GM12864 (cell line): ENCODE measurements at places on chromosomes 13 and 19.

DNA sequence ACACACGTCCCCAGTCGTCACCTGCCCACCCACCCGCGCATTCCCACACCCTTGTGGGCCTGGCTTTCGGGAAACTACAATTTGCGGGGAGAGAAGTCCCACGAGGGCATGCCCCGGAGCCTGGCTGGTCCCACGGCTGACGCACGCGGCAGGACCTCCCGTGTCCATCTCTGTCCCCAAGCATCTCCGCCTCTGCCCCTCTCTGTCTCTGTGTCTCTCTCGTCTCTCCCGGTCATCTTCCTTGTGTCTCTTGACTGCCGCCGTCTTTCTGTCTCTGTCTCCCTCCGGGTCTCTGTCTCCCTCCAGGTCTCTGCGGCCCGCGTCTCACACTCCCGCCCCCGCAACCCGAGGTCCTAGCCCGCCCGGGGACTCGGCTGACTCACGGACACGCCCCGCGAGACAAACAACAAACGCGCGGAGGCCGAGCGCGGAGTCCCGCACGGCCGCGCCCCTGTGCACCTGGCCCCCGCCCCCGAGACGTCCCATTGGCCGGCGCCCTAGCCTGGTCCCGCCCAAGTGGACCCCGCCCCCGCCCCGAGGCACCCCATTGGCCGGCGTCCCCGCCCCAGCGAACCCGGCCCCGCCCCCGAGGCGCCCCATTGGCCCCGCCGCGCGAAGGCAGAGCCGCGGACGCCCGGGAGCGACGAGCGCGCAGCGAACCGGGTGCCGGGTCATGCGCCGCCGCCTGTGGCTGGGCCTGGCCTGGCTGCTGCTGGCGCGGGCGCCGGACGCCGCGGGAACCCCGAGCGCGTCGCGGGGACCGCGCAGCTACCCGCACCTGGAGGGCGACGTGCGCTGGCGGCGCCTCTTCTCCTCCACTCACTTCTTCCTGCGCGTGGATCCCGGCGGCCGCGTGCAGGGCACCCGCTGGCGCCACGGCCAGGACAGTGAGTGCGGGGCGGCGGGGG is at the start of gene FGF22:
Gene FGF22, plus strand, starts transcription at position 627 of the 908 bp plus-strand sequence. Its CDS starts 47 bp downstream, at position 674.
- DNase-seq = no peak

DNA sequence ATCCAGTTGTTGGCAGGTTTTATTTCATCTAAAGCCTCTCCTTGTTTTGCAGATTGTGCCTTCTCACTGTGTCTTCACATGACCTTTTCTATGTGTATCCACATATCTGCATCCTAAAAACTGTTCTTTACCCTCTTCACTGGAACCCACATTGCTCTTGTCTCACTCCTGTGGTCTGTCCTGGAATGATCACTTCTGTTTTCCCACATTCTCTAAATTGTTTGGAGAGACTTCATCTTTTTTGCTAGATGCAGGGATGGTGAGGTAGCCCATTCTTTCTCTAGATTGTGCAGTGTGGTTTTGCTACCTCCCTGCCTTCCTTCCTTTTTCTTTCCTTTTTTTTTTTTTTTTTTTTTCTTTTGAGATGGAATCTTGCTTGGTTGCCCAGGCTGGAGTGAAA is 608.6 kb upstream of the MIR17HG start:
- DNase-seq = no peak

GRCh38 chr19:3698386-3698950 is 1.8 kb downstream of the PIP5K1C start:
- DNase-seq = no peak

- DNase-seq = no peak
Measured at GRCh38 chr19:45528149-45528743, 21.0 kb downstream of the VASP start.

- no peak for DNase-seq
Measured at GRCh38 chr19:34067861-34068271, 104.4 kb upstream of the LSM14A start.

DNA sequence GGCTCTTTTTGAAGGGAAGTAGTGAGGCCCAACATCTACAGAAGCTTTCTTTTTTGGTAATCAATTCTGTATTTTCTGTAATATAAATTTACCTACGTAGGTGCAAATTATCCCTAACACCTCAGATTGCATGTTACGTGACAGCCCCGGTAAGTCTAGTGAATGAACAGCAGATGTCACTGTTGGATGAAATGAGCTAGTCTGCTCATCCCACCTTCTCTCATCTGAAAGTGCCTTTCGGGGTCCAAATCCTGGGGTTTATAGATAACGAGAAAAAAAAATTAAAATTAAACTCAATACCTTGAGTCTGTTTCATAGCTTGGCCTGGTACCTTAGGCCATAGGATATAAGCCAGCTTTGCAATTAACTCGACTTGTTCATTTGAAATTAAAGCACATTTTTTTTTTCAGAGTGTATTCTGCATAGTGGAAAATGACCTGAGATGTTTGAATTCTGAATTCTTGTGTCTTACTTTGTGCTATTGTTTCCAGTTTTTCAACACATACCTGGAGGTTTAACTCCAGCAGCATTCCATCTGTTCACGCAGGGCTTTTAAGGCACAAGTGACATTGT is 548.2 kb downstream of the GPC5 start:
- DNase-seq = no peak

GRCh38 chr13:99489028-99489427 is 12.2 kb upstream of the TM9SF2 start:
- DNase-seq = no peak

- DNase-seq = no peak
Measured at GRCh38 chr19:48511800-48512503, at the start of gene LMTK3. LMTK3 (minus strand) TSS chr19:48511835; CDS start chr19:48511576, 259 bp downstream.

DNA sequence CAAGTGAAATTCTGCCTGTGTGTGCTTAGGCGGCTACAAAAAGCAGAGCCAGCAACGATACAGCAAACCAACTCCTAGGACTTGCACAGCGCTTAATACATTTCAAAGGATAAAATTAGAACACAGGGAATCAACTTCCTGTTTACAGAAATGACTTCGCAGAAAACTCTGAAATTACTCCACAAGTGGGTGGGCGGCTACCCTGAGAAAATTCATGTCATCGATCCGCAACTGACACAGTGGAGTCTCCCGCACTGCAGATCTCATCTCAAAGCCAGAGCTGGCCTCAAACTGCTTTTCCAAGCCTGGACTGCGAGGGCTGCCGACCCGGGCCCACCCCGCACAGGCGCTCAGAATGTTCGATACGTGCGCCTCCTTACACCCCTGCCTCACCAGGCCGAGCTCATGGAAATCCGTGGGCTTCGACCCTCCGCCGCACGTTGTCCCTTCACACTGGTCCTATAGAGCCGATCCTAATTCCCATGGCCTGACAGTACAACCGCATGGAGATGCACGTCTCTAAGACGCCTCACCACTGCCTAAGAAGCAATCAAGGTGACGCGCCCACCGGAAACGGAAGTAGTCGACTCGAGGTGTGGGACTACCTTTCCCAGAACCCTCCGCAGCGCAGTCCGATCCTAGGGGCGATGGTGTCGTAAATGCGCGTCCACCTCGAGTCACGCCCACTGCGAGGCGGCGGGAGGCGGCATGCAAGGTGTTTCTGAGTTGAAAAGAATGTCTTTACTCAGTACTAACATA is at the start of gene ZNF229:
Gene ZNF229, minus strand, starts transcription at position 557 of the 759 bp plus-strand sequence. CDS start 5,625 bp downstream, outside the sequence.
- DNase-seq = peak; percentile 49

DNA sequence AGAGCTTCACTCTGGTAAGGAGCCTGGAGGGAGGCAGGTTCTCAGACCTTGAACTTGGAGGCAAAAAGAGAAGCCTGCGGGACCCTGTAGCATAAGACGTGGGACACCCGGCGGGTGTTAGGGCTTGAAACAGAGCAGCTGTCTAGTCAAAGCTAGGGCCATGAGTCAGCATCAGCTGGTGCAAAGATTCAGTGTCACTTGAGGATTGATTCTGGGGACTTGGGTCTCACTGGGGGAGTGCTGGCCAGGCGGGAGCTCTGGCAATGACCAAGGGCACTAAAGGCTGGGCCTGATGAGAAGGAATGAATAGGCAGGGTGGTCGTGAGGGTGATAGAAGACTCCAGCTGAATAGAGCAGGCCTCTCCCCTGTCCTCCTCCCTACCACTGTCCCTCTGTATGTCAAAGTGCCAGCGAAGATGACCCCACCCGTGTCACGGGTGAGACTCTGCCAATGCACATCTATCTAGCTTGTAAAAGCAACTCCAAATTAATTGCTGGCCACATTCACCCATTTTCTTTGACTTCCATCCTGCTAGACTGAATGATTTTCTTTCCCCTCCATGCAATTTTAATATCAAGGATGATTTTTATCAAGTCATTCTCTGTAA is 97.1 kb downstream of the MBNL2 start:
- DNase-seq = no peak

- DNase-seq = no peak
Measured at GRCh38 chr13:50226515-50227155, 211.4 kb downstream of the KCNRG start.

DNA sequence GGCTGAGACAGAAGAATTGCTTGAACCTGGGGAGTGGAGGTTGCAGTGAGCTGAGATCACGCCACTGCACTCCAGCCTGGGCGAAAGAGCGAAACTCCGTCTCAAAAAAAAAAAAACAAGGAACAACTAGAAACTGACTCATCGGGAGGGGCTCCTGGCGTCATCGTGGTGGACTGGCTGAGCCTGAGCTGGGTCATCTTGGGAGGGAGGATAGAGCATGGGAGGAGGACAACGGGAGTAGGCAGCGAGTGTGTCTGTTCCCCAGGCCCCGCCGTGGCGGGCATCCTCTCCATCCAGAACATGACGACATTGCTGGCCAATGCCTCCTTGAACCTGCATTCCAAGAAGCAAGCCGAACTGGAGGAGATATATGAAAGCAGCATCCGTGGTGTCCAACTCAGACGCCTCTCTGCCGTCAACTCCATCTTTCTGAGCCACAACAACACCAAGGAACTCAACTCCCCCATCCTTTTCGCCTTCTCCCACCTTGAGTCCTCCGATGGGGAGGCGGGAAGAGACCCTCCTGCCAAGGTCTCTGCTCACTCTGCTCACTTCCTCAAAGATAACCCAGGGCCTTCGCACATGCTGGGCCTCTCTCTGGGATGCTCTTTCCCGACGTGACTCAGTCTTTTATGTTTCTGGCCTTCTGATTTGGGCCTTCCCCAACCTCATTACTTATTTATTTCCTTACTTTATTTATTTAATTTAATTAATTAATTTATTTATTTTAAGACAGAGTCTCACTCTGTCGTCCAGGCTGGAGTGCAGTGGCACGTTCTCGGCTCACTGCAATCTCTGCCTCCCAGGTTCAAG is 16.6 kb downstream of the DDX39A start:
- no peak for DNase-seq

GRCh38 chr13:40231751-40232150 is 434.7 kb downstream of the FOXO1 start:
- no peak for DNase-seq

GRCh38 chr19:13117176-13117771 is 734 bp upstream of the TRMT1 start:
- no peak for DNase-seq

- DNase-seq = no peak
Measured at GRCh38 chr13:100347968-100348367, 240.6 kb downstream of the GGACT start.

DNA sequence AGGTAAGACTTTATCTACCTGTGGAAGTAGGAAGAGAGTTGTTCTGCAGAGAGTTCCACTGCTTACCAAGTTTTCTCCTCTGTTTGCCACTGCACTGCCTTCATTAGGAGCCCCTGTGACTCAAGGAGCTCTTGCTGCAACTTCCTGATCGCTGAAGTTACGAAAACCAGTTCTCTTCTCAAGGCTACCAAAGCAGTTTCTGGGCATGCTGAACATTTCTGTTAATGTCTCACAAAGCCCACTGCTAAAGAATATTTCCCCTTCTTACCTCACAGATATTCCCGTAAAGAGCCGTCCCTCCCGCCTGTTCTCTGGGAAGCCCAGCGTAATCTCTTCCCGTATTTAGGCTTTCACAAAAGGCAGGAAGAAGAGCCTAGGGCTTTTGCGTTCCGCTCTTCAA is 82.6 kb upstream of the OXGR1 start:
- no peak for DNase-seq

DNA sequence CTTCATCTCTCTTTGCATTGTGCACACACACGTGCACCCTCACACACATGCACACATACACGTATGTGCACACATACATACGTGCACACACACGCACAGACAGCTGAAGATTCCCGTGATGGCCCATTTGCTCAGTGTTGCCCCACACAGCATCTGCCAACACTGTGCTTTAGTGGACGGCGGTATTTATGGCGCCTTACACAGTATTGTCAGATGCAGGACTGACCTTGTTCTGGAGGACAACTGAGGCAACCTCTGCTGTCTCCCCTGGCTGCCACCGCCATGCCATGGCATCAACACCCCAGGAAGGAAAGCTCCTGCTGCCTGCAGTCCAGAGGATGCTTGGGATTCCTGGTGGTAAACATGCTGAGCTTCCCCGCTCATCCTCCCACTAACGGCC is 316.4 kb downstream of the TEX29 start:
- DNase-seq = no peak

GRCh38 chr13:42356184-42356575 is 84.2 kb downstream of the AKAP11 start:
- DNase-seq = no peak

- DNase-seq = no peak
Measured at GRCh38 chr13:99959540-99960230, 11.9 kb downstream of the ZIC5 start.

GRCh38 chr19:32910874-32911273 is 41.3 kb upstream of the SLC7A9 start:
- DNase-seq = no peak

DNA sequence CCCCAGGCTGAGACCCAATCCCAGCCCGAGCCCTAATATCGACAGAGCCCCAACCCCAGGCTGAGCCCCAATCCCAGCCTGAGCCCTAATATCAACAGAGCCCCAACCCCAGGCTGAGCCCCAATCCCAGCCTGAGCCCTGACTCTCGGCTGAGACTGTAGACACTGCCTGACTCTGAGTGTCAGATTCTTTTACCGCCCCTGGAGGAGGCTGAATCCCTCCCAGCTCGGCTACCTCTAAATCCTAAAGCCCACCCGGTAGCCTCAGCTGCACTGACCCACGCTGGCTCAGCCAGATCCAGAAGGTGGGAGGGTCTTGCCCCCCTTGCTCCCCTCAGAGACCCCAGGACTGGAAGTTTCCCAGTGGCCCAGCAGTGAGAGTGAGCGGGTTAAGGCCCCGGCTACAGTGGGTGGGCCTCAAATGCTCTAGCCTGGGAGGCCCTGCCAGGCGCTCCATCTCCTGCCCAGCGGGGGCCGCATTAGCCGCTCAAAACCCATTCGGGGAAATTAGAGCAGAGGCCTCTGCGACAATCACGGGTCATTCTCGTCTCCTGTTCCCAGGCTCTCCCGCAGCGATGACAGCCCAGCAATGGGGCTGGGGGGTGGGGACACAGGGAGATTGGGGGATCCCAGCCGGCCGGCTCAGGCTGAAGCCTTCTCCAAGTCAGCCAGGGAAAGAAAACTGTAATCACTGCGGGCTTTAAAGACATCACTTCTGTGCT is 43.8 kb downstream of the ZNRF4 start:
- DNase-seq = no peak
